ENCODE measurements at places on chromosomes 11 and 22.
A peak's percentile ranks its signal among the peaks of the same experiment; 100 is the strongest.

DNA sequence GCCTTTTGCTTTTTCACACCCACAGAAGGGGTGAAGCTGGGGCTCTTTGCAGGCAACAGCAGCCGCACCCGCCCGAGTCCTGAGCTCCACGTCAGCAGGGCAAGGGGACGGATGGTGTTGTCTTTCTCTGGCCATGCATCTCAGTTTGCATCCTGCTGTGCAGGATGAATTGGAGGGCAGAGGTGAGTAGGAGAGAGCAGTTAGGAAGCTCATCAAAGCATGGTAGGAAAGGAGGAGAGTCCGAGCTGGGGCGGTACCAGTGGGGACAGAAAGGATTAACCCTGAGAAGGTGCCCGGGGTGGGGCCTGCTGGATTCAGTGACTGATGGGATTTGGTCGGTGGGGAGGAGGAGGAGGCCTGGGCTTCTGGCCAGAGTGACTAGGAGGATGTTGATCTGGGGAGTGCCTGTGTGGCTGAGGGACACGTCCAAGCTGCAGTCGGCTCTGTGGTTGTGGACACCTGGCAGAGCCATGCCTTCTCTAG is 14.6 kb downstream of the FAM83F start:
- no peak for DNase-seq

GRCh38 chr11:131897956-131898355 is 527.5 kb downstream of the NTM start:
- DNase-seq, result no peak

DNA sequence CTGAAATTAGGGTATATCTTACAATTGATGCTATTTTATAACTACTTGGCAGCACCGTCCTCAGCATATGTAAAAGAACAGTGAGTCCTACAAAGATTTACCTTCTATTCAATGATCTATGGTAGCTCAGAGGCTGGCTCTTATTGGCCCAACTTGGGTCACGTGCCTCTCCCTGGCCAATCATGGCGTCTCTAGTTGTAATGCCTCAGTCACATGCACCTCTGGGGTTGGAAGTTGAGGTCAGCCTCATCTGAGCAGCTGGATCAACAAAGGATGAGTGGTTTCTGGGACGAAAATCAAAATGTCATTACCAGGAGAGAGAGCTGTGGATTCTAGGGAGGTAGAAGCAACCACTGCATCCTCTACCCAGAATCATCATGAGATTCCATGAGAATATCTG is 22.9 kb upstream of the ASPHD2 start:
- DNase-seq, result no peak

DNA sequence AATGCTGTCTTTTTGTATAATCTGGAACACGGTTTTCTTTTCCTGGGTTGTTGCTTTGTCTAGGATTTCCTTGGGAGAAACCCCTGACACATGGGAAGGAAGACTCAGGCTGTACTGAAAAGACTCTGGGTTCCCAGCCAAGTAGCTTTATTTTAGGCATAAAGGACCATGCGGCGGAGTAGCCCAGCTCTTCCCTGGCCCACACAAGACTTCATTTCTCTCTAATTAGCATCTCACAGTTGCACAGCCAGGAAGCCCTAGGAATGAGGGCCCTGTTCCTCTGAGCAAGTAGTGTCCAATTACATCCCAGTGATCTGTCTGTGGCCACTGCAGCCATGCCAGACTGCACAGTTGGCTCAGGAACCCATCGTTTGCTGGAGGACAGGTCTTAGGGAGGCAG is 319.5 kb downstream of the TENM4 start:
- DNase-seq, result no peak

DNA sequence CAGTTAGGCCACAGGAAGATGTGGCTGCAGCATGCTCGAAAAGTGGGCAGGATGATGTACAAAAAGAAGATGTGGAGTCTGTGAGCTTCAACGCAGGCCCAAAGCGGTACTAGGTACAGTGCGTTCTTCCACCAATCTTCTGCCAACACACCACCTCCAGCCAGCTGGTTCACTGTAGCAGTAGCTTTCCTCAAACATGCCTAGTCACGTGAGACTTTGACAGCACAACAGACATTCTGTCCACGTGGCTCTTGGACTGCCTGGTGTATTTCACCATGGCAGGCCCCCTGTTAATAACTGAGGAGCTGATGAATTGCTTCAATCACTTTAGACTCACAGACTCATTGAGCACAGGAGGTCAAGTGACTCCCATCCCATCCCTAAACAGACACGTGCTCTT is 14.1 kb downstream of the SYN3 start:
- no peak for DNase-seq

GRCh38 chr22:47248925-47249324 is 486.5 kb downstream of the TBC1D22A start:
- DNase-seq, result no peak

- DNase-seq, result no peak
Observed at GRCh38 chr22:30280505-30280904, 8.8 kb downstream of the CASTOR1 start.

- no peak for DNase-seq
Observed at GRCh38 chr11:15547685-15548084, 433.0 kb downstream of the INSC start.

GRCh38 chr11:128711136-128711535 is 17.3 kb downstream of the FLI1 start:
- no peak for DNase-seq

DNA sequence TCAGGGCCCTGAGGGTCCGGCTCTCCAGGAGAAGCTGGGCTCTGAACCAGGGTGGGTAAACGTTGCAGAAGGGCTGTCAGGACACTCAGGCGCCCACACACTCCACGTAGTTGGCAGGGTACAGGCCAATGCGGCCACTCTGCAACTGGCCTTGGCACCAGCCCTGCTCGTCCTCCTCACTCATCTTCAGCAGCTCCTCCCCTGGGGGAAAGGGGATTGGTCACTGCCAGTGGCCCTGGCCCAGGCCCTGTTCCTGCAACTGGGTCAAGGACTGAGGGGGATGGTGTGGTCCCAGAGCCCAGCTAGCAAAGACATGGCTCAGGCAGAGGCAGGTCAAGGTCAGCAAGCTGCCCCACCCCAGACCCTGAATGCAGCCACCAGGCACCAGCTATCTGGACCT is 1.2 kb upstream of the ARFGAP2 start:
- DNase-seq, result no peak

GRCh38 chr11:18775492-18776292 is 15.9 kb downstream of the PTPN5 start:
- no peak for DNase-seq

DNA sequence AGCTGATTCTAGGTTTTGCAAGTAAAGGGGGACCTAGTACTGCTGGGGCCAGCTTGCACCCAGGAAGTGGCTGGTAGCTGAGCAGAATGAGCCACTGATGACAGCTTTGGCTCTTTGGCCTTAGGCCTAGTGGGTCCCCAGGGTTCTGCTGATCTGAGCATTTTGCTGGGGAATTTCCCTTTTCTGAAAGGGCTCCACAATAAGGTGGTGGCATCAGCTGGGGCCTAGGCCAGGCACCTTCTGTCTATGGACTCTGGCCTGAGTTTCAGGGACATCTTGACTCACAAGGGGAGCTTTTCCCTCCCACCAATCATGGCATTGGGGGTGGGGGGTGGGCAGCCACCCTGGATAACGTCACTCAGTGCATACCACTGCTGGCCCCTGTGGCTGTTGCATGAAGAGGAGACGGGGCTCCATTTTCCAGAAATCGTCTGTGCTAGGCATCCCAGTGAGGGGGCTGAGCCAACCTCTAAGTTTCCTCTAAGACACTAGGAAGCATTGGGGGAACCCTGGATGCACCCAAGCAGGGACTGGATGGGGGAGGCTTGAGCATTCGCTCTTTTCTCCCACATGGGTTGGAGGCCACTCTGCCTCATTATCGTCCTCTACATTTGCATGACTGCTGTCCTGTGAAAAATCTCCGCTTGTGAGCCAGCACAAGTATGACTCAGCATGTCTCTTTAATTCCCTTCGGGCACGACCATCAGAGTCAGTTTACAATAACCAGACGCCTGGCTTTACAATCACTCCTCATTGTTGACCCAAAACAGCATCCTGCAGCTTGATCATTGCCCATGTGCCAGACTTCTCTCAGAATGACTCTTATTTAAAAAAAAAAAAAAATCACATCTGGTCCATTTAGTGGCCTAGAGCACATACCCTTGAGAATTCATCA is 145.0 kb upstream of the THY1 start:
- DNase-seq, result no peak

GRCh38 chr22:24095826-24096757 is 85.0 kb downstream of the CABIN1 start:
- no peak for DNase-seq

DNA sequence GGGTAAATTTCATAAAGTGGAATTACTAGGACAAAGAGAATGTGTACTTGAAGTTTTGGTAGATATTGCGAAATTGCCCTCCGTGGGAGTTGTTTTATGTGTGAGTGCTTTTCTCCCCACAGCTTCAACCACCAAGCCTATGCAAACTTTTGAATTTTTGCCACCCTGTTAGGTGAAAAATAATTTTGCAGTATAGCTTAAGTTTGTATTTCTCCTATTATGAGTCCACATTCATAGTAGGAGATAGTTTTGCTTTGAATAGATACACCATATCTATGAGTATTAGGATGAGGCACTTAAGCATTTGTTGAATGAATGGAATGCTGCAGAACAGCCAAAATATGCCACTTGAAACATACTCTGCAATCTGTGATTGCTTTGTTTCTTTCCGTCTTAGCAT is 43.6 kb downstream of the UVRAG start:
- DNase-seq, result no peak

- peak; percentile 8 for DNase-seq
Observed at GRCh38 chr11:110712659-110713448, 617 bp upstream of the ARHGAP20 start.

GRCh38 chr11:13287681-13288080 is 10.1 kb downstream of the BMAL1 start:
- DNase-seq, result no peak

DNA sequence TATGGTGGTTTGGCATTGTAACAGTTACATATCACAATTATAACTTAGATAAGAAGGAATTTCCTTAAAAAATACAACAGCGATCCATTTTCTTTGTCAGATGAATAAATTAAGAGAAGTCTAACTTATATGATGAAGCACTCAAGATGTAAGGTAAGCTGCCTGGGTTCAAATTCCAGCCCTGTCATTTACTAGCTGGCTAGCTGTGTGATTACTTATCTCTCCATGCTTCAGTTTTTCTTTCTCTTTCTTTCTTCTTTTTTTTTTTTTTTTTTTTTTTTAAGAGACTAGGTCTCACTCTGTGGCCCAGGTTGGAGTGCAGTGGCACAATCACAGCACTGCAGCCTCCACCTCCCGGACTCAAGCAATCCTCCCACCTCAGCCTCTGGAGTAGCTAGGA is 22.2 kb upstream of the LDHA start:
- DNase-seq, result no peak

- DNase-seq, result no peak
Observed at GRCh38 chr11:41099654-41100053, 359.8 kb downstream of the LRRC4C start.

GRCh38 chr11:12797996-12798395 is 123.8 kb downstream of the TEAD1 start:
- DNase-seq, result no peak

GRCh38 chr22:36425977-36426523 is 38.3 kb upstream of the MYH9 start:
- peak; percentile 66 for DNase-seq

DNA sequence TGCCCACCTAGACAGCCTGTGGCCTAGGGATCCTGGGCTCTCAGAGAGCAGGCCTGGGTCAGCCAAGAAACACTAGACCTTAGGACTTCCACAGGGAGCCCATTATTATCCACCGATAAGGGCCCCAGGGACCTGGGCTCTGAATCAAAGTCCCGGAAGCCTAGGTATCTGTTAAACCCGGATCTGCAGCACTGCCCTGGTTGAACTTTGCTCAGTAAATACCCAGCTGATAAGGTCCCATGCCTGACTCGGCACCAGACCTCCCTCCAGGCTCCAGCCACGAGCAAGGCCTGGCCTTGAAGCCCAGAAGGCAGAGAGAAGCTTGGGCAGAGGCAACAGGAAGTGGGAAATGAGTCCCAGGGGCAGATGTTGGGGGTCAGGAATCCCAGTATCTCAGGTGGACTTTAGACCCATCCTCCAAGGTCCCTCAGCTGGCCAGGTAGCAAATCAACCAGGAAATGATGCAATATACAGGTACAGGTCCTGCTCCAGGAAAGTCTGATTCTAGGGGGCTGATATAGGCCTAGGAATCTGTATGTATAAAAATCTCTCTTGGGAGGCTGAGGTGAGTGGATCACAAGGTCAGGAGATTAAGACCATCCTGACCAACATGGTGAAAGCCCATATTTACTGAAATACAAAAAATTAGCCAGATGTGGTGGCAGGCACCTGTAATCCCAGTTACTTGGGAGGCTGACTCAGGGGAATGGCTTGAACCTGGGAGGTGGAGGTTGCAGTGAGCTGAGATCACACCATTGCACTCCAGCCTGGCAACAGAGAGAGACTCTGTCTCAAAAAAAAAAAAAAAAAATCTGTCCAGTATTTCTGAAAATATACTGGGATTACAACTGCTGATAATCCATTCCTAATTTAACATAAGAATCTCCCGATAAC is 18.7 kb downstream of the POU2AF1 start:
- DNase-seq, result no peak

DNA sequence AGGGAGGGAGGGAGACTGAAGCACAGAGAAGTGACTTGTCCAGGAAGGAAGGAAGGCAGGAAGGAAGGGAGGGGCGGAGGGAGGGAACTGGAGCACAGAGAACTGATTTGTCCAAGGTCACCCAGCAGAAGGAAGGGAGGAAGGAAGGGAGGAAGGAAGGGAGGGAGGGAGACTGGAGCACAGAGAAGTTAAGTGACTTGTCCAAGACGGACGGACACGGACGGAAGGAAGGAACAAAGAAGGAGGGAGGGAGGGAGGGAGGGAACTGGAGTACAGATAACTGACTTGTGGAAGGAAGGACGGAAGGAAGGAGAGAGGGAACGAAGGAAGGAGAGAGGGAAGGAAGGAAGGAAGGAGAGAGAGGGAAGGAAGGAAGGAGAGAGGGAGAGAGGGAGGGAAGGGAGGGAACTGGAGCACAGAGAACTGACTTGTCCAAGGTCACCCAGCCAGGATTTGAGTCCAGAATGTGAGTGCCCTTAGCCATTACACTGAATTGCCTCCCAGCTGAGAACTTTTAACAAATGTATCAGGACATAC is 1.5 kb downstream of the SLC35F2 start:
- no peak for DNase-seq

GRCh38 chr11:102457865-102458264 is 5.3 kb upstream of the TMEM123 start:
- no peak for DNase-seq

- DNase-seq, result no peak
Observed at GRCh38 chr22:36540867-36541642, 12.1 kb upstream of the EIF3D start.

GRCh38 chr11:133515107-133515506 is 17.2 kb downstream of the OPCML start:
- DNase-seq, result no peak
